ENCODE measurements at places on chromosomes 16 and 17. TPM values are rescaled to one million over a fixed set of nuclear protein-coding genes. Genes with fewer than 3 reads are reported as not detected.
A peak's percentile ranks its signal among the peaks of the same experiment; 100 is the strongest.

GRCh38 chr17:37755455-37755854 lies 10.6 kb upstream of the HNF1B start:
- DNase-seq, result no peak

- DNase-seq, result no peak
Measured at GRCh38 chr17:28843816-28844148, 1.2 kb upstream of the FAM222B start.

The TMEM238L gene
- not detected for total RNA-seq

DNA sequence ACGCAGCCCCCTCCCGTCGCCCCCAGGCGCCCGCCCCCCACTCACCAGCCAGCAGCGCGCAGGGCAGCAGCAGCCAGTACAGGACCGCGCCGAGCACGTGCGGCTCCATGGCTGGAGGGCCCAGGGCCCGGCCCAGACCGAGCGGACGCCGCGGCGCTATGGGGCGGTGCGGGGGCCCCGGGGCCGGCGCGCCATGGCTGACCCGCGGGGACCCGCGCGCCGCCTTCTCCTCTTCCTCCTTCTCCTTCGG lies 239 bp downstream of the PIEZO1 start:
- no peak for DNase-seq

GRCh38 chr16:55464375-55464774 lies 14.6 kb upstream of the MMP2 start:
- DNase-seq, result no peak

The FHOD1 gene
- 14.5 TPM for total RNA-seq

- peak; percentile 63 for DNase-seq
Measured at GRCh38 chr16:19502395-19503131, 19.3 kb downstream of the GDE1 start.

DNA sequence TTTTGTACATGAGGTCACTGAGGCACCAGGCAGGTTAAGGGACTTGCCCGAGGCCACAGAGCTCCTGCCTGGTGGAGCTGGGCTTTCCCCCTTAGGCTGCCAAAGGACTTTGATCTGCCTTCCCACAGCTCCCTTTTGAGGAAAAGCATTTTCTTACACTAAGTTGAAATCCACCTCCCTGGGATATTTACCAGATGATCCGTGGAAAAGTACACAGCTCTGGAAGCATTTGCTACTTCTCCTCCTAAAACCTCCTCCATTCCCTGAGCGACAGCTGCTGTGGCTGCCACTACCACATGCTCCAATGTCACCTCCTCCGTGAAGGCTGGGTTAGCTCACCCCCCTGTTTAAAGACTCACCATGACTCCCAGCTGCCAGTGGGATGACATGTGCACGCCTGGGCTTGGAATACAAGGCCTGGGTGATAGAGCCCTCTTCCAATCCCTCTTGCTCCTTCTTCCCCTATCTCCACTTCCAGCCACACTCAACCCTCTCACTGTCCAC lies 1.2 kb upstream of the MPRIP start:
- no peak for DNase-seq

DNA sequence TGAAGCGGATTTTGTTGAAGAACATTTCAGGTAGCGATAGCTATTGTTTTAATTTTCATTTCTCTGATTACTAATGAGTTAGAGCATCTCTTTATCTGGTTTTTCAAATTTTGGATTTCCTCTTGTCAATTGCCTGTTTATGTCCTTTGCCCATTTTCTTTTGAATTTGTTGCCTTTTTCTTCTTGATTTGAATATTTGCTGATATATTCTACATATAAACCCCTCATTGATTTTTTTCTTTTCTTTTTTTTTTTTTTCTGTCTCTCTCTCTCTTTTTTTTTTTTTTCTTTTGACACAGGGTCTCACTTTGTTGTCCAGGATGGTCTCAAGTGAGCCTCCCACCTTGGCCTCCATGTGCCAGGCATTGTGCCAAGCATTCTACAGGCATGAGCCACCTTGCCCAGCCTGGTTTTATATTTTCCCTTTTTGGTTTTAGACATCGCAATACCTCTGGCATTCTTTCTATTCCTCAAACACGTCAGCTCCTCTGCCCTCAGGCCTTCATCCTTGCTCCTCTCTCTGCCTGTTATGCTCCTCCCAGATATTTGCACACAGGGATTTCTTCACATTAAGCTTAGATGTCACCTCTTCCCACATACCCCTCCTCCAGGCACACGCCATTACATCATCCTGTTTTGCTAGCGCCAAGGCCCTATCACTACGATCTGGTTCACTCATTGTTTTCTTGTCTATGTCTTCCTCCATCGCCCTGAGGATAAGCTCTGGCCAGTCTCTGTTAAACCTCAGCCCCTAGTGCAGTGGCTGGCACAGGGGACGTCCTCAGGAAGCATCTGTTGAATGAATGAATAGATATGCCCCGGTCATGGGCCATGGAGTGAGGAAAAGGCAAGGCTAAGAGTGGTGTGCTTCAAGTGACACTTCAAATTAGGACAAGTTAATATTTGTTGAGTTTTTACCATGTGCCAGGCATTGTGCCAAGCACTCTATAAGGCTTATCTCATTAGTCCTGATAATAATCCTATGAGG lies 8.6 kb downstream of the SARM1 start:
- DNase-seq, result no peak

Data from left ventricle myocardium superior (tissue), 1 donor.